Prostate gland (tissue), 2 donors: ENCODE measurements at places on chromosomes 12 and 14. TPM values are rescaled to one million over a fixed set of nuclear protein-coding genes. Genes with fewer than 3 reads are reported as not detected.

ANKRD33 gene
- total RNA-seq: not detected

TAS2R10 gene
- not detected for total RNA-seq

LRTM2 gene
- not detected for total RNA-seq

TPPP2 gene
- total RNA-seq: 9.4 TPM

FOXN4 gene
- 4.8 TPM for total RNA-seq

CD27 gene
- total RNA-seq: 2.5 TPM

EIF2B2 gene
- 60.4 TPM for total RNA-seq

VDR gene
- 4.3 TPM for total RNA-seq

MDP1 gene
- 25.5 TPM for total RNA-seq

RNASE2 gene
- total RNA-seq: 0.91 TPM

- no peaks in the 10 kb centered on the region for H3K27me3 ChIP-seq
- no peak for DNase-seq
- H3K36me3 ChIP-seq: no peaks in the 10 kb centered on the region
- H3K27ac ChIP-seq: no peak overlapping the region
- H3K4me3 ChIP-seq: no peak overlapping the region
Measured at GRCh38 chr12:44397631-44398030, 478.5 kb downstream of the NELL2 start.

DNA sequence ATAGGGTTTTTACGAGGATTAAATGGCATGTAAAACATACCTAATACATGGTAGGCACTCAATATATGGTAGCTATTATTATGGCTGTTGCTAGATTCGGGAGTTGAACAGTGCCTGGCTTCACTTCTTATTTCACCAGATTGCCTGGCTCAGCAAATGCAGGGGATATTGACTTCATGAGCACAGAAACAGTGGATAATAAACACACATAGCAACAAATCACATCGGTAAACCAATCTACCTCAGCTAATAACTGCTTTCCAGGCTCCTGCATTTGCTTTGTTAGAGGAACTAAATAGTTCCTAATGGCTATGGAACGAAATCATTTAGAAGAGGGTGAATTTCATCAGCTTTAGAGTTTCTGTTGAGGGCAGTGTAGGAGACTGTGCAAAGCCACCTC, 105.2 kb upstream of the TMCC3 start:
- no peak for DNase-seq
- no peaks in the 10 kb centered on the region for H3K4me1 ChIP-seq
- no peak overlapping the region for H3K4me3 ChIP-seq
- H3K27me3 ChIP-seq: no peaks in the 10 kb centered on the region

GRCh38 chr12:86526060-86526595, 269.9 kb upstream of the MGAT4C start:
- DNase-seq: no peak
- no peaks in the 10 kb centered on the region for H3K4me1 ChIP-seq
- no peaks in the 10 kb centered on the region for H3K27me3 ChIP-seq
- no peak overlapping the region for H3K27ac ChIP-seq
- H3K4me3 ChIP-seq: no peak overlapping the region

DNA sequence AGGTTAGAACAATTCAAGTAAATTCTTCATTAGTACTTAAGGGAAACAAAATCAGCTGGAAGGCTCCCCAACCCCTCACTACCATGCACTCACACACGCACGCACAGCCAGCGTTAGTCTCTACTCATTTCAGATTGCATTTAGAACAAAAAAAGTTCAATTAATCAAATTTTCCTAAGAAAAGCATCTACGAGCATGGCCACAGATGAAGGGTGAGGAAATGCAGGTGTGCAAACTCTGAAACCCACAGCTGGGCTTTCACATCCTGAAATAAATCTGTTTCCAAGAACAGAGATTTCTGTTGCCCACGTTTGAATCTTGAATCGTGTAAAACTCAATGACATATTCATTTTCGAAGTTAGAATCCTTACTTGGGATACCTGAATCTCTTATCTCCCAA, 62.6 kb downstream of the SEL1L start:
- no peaks in the 10 kb centered on the region for H3K27me3 ChIP-seq

DNA sequence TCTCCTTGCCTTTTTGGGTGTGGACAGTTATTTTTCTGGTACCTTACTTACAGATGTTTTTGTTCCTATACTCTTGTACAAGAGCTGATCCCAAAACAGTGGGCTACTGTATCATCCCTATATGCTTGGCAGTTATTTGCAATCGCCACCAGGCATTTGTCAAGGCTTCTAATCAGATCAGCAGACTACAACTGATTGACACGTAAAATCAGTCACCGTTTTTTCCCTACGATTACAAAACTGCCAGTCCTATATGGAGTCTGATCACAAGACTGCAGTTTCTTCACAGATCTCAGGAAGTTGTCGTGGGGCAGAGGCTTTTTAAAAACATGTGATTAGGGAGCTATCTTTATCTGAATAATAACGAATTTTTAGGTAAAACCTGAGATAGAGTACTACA, 1.3 kb downstream of the LYSET start:
- H3K27me3 ChIP-seq: no peaks in the 10 kb centered on the region
- H3K36me3 ChIP-seq: no peaks in the 10 kb centered on the region
- H3K27ac ChIP-seq: no peak overlapping the region
- H3K4me3 ChIP-seq: no peak overlapping the region
- no peak for DNase-seq
- H3K4me1 ChIP-seq: peaks cover 5% of the 10 kb centered on the region

GRCh38 chr14:67417633-67418032, 5.7 kb upstream of the PLEK2 start:
- no peak overlapping the region for H3K27ac ChIP-seq
- no peak for DNase-seq
- H3K36me3 ChIP-seq: no peaks in the 10 kb centered on the region
- no peaks in the 10 kb centered on the region for H3K27me3 ChIP-seq

GRCh38 chr12:10941916-10942607, 3.0 kb upstream of the TAS2R14 start:
- no peaks in the 10 kb centered on the region for H3K4me1 ChIP-seq
- no peak overlapping the region for H3K4me3 ChIP-seq
- H3K36me3 ChIP-seq: no peaks in the 10 kb centered on the region
- no peak for DNase-seq
- no peaks in the 10 kb centered on the region for H3K27me3 ChIP-seq
- no peak overlapping the region for H3K27ac ChIP-seq

DNA sequence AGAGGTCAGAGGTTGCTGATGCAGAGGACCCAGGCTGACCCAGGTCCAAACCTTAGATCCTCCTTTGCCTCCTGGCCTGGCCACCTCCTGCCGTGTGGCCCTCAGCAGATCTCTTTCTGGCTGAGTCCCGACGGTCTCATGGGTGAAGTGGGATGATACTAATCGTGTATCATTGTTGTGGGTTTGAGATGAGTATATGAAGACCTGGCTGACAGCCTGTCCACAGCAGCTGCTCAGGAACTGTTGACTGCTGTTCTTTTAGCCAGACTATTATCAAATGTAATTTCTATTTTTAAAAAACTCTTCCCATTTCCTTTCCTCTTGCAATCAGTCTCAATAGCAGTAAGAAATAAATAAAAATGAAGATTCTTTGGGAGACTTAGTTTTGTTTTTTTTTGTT, 45.6 kb downstream of the ANKRD9 start:
- H3K27ac ChIP-seq: no peak overlapping the region
- no peaks in the 10 kb centered on the region for H3K4me1 ChIP-seq
- H3K27me3 ChIP-seq: no peaks in the 10 kb centered on the region
- DNase-seq: no peak
- H3K36me3 ChIP-seq: no peaks in the 10 kb centered on the region
- no peak overlapping the region for H3K4me3 ChIP-seq

GRCh38 chr14:74244115-74244514, 4.9 kb downstream of the VSX2 start:
- DNase-seq: no peak
- H3K4me1 ChIP-seq: peaks cover 10% of the 10 kb centered on the region
- H3K27me3 ChIP-seq: peaks cover 42% of the 10 kb centered on the region
- no peaks in the 10 kb centered on the region for H3K36me3 ChIP-seq
- H3K4me3 ChIP-seq: no peak overlapping the region
- H3K27ac ChIP-seq: no peak overlapping the region

- H3K4me3 ChIP-seq: no peak overlapping the region
- DNase-seq: no peak
- no peaks in the 10 kb centered on the region for H3K27me3 ChIP-seq
- H3K27ac ChIP-seq: peak overlapping the region; percentile 63
- H3K4me1 ChIP-seq: peaks cover 12% of the 10 kb centered on the region
- H3K36me3 ChIP-seq: no peaks in the 10 kb centered on the region
Measured at GRCh38 chr14:50062438-50063085, 53.8 kb downstream of the VCPKMT start.

GRCh38 chr12:11830307-11830801, 180.9 kb downstream of the ETV6 start:
- no peaks in the 10 kb centered on the region for H3K36me3 ChIP-seq
- no peak overlapping the region for H3K27ac ChIP-seq
- no peak overlapping the region for H3K4me3 ChIP-seq
- H3K4me1 ChIP-seq: no peaks in the 10 kb centered on the region
- DNase-seq: no peak

- no peak overlapping the region for H3K27ac ChIP-seq
- H3K36me3 ChIP-seq: no peaks in the 10 kb centered on the region
- no peaks in the 10 kb centered on the region for H3K27me3 ChIP-seq
- no peak for DNase-seq
- H3K4me1 ChIP-seq: no peaks in the 10 kb centered on the region
- no peak overlapping the region for H3K4me3 ChIP-seq
Measured at GRCh38 chr12:554001-554285, 94.2 kb downstream of the B4GALNT3 start.

GRCh38 chr14:53951627-53952303, 4.9 kb downstream of the BMP4 start:
- no peaks in the 10 kb centered on the region for H3K36me3 ChIP-seq
- H3K4me3 ChIP-seq: peak overlapping the region; percentile 50
- DNase-seq: no peak
- no peak overlapping the region for H3K27ac ChIP-seq
- no peaks in the 10 kb centered on the region for H3K27me3 ChIP-seq

- H3K27ac ChIP-seq: peak overlapping the region; percentile 81
- H3K27me3 ChIP-seq: no peaks in the 10 kb centered on the region
- DNase-seq: no peak
- H3K4me1 ChIP-seq: peaks cover 25% of the 10 kb centered on the region
- H3K4me3 ChIP-seq: no peak overlapping the region
Measured at GRCh38 chr14:64516969-64517368, 12.4 kb downstream of the ZBTB1 start.

- H3K4me3 ChIP-seq: no peak overlapping the region
- H3K36me3 ChIP-seq: no peaks in the 10 kb centered on the region
- H3K27me3 ChIP-seq: no peaks in the 10 kb centered on the region
Measured at GRCh38 chr12:65025136-65025535, 96.0 kb downstream of the WIF1 start.

GRCh38 chr14:106129274-106129673, 602.9 kb downstream of the TMEM121 start:
- DNase-seq: no peak
- H3K27me3 ChIP-seq: no peaks in the 10 kb centered on the region
- H3K27ac ChIP-seq: no peak overlapping the region
- H3K4me3 ChIP-seq: no peak overlapping the region
- no peaks in the 10 kb centered on the region for H3K4me1 ChIP-seq

DNA sequence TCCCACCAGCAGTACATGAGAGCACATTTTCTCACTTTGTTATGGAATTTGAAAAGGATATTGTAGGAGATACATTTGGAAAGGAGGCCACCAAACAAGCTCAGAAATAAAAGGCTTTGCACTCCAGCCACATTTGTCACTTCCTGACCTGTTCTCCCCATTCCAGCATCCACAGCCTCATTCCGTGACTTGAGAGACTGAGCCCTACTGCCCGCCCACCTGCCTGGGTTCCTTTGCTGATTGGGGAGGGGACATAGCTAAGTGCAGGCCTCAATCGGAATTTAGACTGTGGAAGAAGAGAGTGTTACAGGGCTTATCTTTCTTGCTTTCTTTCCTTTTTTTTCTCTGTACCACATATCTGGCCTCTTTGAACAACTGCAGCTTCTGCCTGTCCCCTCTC, 735.4 kb upstream of the TMEM132C start:
- DNase-seq: no peak
- no peak overlapping the region for H3K27ac ChIP-seq
- no peaks in the 10 kb centered on the region for H3K36me3 ChIP-seq
- no peak overlapping the region for H3K4me3 ChIP-seq
- no peaks in the 10 kb centered on the region for H3K27me3 ChIP-seq
